ENCODE measurements at places on chromosomes 11 and 22.

- DNase-seq: no peak
Observed at GRCh38 chr22:19806213-19807160, 45.9 kb downstream of the TBX1 start.

GRCh38 chr11:27367881-27368280 is 4.9 kb upstream of the CCDC34 start:
- no peak for DNase-seq

GRCh38 chr11:76903325-76903724 is 42.6 kb downstream of the ACER3 start:
- DNase-seq: no peak

GRCh38 chr22:36220451-36220921 is 18.8 kb downstream of the APOL2 start:
- no peak for DNase-seq

DNA sequence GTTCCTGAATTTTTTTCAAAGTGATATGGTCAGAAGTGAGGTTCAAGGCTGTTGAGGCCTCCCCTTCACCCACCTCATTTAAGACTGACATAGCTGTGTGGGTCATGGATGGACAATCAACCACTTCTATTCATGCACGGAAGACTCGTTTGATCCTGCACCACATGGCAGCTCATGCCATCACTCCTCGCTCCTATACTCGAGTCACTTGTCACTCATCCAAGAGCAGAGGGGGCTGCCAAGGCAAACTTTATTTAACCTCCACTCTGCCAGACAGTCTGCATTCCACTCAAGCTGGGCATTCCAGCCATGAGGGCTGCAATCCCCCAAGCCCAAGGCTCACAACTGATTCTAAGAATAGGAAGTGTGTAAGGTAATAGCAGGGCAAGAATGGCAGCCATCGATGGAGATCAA is 34.1 kb downstream of the SNX19 start:
- no peak for DNase-seq

- peak; percentile 81 for DNase-seq
Observed at GRCh38 chr22:31148953-31149627, 8.8 kb upstream of the PLA2G3 start.

DNA sequence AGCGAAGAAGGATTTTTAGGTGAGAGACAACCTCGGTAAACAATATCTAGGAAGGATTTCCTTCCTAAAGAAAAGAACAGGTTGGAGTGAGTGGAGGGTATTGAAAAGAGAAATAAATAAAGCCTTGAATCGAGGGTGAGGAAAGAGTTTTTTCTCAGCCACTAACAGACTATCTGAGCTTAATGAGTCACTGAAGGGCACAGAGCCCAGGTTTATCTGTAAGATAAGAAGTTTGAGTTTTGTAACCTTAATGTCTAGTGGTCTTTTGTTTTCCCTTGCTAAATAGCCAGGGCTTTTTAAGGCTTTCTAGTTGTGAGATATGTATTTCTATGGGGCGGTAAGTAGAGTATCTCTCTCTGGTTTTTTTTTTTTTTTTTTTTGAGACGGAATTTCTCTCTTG is 394.5 kb upstream of the KIRREL3 start:
- DNase-seq: peak; percentile 59

Data from OCI-M1 (cell line).